ENCODE measurements at places on chromosomes 2 and 18. TPM values are rescaled to one million over a fixed set of nuclear protein-coding genes. Genes with fewer than 3 reads are reported as not detected.

DNA sequence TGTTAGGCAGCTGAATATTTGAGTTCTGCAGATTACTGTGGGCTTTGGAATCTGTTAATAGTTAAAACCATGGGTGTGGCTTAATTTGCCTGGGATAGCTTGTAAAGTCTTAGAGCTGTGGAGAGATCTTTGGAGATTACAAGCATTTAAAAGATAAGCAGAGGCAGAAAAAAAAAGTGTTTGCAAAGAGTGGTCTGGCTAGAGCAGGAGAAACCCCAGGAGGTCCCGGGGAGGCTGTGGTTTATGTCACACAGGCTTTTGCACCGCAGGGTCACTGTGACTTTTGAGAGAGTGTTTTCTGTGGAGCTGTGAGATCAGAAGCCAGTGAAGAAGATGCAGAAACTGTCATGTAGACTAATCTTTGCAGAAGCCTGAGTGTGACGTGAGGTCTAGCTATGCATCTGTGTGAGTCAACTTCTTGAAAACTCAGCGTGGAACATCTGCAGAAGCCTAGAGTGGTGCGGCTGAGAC is 49.0 kb downstream of the SETBP1 start:
- no peak for DNase-seq

GRCh38 chr2:183179156-183179555 is 54.9 kb downstream of the NUP35 start:
- no peak for DNase-seq

DNA sequence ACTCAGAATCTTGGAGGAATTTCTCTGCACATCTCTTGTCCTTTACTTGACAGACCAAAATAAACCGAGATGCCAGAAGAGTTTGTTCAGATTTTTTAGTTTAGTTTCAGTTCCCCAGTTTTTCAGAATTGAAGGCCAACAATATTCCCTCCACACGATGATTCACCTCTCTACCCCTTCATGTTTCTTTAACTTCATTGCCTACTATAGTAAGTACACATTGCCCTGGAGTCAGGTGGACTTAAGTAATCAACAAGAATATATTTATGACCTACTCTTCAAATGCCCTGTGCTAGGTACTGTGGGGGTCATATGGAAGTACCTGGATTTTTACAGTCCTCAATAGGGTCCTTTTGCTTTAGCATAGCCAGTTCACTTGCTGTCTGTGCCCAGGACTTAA is 79.6 kb upstream of the CTLA4 start:
- DNase-seq = no peak

DNA sequence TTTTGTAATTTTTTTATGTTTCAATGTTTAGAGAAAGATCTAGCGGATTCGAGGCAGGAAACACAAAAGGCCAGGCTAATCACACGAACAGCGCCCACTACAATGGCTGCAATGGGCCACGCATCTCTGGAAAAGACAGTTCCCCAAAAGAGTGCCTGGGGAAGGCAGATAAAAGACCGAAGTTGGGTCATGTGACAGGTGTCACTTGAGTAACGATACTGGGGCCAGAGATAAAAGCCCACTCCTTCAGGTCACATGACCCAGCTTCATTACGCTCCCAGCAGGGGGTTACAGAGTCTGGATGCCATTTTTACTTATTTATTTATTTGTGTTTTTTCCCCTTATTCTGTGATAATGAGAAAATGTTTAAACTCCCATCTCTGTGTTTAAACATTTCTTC is 95.4 kb downstream of the CDK15 start:
- DNase-seq = no peak

DNA sequence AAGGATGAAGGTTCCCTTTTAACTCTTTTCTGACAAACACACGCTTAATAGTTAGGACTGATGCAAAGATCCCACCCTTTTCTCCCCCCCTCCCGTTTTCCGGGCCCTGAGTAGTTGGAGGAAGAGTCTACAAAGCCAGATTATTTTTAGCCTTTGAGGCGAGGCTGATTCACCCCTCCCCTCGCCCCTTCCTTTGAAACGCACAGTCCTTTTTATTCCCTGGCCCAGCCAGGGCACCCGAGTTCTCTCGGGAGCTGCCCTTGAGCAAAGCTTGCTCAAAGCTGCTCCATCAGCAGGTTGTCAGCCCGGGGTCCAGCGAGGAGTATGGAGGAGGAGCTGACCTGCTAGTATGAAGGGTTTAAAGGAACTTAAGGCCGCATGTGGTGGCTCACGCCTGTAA is 47.1 kb upstream of the SPRED2 start:
- DNase-seq = no peak

GRCh38 chr2:11515490-11515981 is 18.3 kb upstream of the GREB1 start:
- no peak for DNase-seq

Gene WNT6
- 0.10 TPM for polyA plus RNA-seq

DNA sequence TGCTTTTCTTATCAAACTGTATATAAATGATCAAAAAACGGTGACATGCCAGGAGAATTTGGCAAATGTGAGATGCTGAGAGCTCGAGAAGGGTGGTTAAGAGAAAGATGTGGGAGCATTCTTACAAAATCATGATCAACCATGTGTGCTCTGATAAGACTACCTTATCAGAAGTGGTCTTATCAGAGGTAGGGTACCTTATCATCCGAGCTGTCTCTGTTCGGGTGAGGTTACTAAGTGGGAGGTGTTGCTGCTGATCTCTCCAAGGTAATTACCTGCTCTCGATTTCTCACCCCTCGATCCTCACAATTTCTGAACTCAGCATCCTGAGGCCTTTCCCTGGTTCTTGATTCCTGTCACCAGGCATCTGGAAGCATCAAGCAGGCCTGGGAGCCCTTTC is 813.0 kb upstream of the ID2 start:
- DNase-seq = no peak

DNA sequence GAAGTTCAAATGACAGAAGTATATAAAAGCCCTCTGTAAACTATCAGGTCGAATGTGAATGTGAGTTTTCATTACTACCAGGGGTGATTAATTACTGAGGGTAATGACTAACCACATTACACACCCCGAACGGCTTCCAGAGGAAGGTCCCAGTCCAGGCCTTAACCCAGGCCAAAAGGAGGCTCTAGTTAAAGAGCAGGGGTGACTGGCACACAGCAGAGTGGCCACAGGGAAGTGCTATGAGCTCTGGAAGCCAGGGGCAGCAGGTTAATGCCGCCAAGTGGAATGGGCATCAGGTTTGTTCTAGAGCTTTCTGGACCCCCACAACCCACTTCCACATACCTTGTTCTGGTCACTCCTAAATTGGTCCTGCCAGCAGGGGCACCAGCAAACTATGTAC is 87.7 kb downstream of the BCL11A start:
- no peak for DNase-seq

GRCh38 chr2:181046833-181047232 is 66.4 kb downstream of the UBE2E3 start:
- no peak for DNase-seq

DNA sequence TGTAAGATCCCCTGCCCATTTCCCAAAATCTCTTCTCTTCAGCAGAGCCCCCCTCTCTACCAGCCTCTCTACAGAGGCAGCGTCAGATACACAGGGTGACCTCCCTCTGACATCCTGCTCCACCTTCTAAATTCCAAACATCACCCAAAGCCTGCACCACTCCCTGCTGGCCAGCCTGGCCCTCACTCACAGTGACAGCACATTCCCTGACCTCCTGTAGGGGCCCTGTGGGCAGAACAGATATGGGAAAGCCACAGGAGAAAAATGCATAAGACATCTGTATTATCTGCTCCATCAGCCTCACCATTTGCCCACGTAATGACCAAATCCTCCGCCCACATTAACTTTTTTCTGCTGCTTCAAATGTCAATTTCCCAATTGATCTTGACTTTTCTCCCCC is 40.6 kb downstream of the TRABD2A start:
- no peak for DNase-seq

GRCh38 chr2:136134126-136134525 is 16.2 kb upstream of the CXCR4 start:
- no peak for DNase-seq

DNA sequence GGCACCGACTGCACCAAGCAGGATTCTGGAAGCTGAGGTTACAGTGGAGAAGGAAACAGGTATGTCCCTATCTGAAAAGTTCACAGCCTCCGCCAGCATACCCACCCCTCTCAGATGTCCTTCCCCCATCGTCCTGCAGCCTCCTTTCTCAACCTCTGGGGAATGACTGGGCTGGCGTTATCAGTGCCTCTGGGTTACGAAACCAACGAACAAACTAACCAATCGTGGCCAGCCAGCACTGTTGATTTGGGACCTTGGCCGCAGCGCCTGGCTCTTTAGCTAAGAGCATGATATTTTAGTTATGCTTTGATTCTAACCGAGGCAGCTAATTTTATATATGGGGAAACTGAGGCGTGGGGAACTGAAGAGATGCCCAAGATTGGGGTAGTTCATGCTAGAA is 233.0 kb downstream of the TFCP2L1 start:
- DNase-seq = no peak

DNA sequence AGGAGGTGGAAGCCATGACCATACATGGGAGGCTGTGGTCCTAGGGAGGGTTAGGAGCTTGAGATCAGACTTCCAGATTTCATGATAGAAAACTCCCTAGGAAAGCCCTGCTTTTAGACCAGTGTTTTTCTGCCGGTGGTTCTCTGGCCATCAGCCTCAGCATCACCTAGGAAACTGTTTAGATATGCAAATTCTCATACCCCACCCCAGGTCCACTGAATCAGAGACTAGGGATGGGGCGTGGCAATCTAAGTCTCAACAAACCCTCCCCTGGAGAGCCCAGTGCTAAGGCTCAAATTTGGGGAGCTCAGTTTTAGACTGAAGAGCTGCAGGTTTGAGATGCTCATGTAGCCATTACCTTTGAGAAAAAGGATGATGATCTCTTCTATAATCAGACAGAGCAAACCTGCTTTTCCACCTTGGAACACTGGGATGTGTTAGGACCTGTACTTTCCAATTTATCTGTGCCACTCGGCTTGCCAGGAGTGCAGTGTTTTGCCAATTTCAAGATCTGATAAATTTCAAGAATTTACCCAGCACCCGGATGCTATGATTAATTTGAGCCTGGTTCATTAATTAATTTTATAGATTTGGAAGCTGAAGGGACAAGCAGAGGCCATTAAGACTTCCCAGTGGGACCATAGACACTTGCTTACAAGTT is 31.5 kb upstream of the LYPD6B start:
- DNase-seq = no peak

Gene RFX8
- polyA plus RNA-seq = 1.0 TPM

- DNase-seq = no peak
Observed at GRCh38 chr18:9796011-9796410, 87.9 kb downstream of the RAB31 start.

- DNase-seq = no peak
Observed at GRCh38 chr2:242011167-242011513, 141.6 kb downstream of the RTP5 start.

Gene TAF1B
- polyA plus RNA-seq = 23.2 TPM

- DNase-seq = no peak
Observed at GRCh38 chr2:143435131-143435530, 305.9 kb downstream of the ARHGAP15 start.

GRCh38 chr18:2997846-2998564 is 14.9 kb downstream of the LPIN2 start:
- DNase-seq = no peak

- DNase-seq = no peak
Observed at GRCh38 chr18:26459340-26459739, 89.0 kb downstream of the KCTD1 start.

Gene RGPD3
- 0.33 TPM for polyA plus RNA-seq

DNA sequence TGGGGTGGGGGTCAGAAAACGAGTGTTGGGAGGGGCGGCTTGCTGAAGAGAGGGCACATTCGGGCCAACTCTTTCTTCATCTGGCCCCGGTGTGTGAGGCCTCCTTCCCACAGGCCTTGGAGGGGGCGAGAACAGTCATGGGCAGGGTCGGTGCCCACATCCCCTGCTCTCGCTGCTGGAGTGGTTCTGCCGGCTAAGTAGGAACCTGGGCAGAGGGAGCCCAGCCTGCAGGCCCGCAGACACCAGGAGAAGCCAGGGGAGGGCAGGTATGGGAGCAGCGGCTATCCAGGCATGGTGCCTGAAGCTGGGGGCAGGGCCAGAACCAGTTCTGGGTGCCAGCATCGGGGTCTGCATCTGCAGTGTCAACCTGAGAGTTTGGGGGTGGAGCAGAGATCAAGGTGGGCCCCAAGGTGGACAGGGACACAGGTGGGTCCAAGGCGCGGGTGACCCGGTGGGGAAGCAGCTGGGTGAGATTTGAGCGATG is 46.6 kb upstream of the HPCAL1 start:
- DNase-seq = no peak

DNA sequence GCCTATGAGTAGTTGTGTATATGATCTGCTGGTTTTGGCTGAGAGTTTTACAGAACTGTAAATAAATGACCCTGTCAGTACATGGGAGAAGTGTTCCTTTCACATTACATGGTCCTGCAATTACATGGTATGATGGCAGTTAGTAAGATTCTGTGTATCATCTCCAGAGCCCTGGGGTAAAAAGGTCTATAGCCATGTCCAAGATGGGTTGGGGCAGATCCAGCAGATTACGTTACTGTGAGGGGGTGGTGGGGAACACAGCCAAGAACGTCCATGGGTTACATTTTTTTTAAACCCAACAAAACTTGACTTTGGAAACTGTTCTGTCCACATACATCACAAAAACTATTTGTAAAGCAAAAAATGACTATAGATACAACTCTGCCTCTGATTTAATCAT is 64.2 kb upstream of the LMAN1 start:
- DNase-seq = no peak

Gene SKA1
- 7.7 TPM for polyA plus RNA-seq

GRCh38 chr18:36088256-36088655 is 20.9 kb upstream of the RPRD1A start:
- no peak for DNase-seq

Gene PAIP2B
- polyA plus RNA-seq = 16.8 TPM

DNA sequence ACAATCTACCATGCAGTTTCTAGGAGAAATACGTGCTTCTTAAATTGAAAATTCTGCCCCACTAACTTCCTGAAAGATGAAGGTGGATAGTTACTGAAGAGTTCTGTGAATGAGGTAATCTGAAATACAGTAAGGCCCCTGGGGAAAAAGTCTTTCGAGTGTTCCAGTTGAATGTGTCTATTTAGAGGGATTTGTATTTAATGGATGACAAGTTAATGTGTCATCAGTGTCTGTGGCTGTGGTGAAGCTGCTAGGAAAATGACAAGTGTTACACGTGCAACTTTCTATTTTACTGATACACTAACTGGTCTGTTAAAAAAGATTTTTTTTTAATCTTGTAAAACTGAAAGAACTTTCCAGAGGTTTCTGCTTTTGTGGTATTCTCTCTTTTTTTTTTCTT is 384.6 kb downstream of the STK39 start:
- no peak for DNase-seq

- no peak for DNase-seq
Observed at GRCh38 chr2:149005471-149006077, 32.9 kb upstream of the LYPD6B start.

- no peak for DNase-seq
Observed at GRCh38 chr18:76450452-76451395, 44.3 kb downstream of the ZNF516 start.

Gene IGFBP5
- polyA plus RNA-seq = 396 TPM

GRCh38 chr2:9423922-9424272 is 443 bp downstream of the CPSF3 start:
- no peak for DNase-seq

Gene IL37
- polyA plus RNA-seq = 0.26 TPM
